ENCODE measurements at places on chromosomes 7 and 10.

DNA sequence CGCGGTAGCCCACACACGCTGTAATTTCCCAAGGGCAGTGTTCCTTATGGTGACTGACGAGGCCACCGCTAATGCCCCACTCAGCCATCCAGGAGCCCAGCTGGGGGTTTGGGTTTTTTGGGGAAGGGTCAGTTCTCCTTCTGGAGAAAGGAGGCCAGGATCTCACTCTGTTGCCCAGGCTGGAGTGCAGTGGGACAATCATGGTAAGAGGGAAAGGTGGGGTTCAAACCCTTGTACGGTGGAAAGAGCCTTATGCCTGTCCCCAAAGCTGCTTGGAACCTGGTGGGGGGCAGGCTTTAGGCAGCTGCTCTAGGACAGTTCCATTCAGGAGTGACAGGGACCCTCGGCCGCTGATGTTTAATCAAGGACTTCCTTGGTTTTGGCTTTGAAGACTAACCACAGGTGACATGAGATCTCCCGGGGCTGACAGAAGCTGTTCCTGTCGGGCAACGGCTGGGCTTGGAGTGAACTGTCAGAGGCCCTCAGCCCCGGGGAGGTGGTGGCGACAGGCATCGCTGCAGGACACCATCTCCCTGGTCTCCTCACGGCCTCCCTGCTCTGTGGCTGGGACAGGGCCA is 84.5 kb downstream of the CARD11 start:
- DNase-seq: no peak

DNA sequence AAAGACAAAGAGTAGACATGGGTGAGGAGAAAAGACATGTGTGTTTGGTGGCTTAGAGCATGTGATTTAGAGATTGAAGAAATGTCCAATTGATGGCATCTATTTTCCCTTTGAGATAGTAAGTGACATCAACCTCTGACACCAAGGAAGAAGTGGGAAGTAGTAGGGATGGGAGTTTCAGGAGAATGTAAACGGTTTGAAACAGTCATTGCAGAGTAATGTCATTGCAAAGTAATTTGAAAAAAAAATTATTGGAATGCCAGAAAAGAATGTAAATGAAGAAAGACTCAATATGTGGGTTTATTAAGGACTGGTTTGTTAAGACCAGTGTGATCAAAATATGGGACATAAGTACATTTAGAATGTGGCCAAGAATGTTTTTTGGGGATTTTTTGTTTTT is 26.6 kb downstream of the GNG11 start:
- no peak for DNase-seq

DNA sequence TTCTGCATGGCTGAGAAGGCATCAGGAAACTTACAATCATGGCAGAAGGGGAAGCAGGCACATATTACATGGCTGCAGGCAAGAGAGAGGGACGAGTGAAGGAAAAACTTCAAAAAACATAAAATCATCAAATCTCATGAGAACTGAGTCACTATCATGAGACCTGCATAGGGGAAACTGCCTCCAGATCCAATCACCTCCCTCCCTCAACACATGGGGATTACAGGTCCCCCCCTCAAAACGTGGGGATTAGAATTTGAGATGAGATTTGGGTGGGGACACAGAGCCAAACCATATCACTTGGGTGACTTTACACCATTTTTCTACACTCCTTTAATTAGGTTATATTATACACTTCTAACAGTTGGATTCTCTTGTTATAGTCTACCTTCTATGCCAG is 490.7 kb upstream of the KCND2 start:
- DNase-seq: no peak

GRCh38 chr10:36479073-36479472 is 646.3 kb upstream of the ANKRD30A start:
- DNase-seq: no peak
